ENCODE measurements at places on chromosomes 6 and 20. TPM values are rescaled to one million over a fixed set of nuclear protein-coding genes. Genes with fewer than 3 reads are reported as not detected.

DNA sequence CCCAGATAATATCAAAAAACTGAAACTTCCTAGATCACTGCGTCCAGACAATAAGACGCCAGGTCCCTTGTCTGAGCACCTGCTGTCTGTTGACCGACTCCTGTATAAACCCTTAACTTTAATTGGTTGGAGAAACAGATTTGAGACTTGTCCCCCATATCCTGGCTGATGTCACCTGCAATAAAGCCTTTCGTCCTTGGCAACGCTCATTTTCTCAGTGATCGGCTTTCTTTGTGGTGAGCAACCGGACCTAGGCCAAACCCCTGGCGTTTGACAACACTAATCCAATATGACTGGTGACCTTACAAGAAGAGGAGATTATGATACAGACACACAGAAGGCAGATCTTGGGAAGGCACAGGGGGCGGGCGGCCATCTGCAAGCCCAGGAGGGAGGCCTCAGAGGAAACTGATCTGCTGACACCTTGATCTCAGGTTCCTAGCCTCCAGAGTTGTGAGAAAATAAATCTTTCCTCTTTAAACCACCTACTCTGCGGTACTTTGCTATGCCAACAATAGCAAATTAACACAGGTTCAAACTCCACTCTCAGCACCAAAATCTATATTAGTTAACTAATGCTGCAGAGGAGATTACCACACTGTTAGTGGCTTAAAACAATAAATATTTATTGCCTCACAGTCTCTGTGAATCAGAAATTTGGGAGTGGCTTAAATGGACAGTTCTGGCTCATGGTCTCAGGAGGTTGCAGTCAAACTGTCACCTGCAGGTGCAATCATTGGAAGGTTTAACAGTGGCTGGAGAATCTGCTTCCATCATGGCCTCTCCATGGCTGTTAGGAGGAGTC is 178.7 kb downstream of the OTOR start:
- DNase-seq: no peak

Gene RGL2
- 123 TPM for polyA plus RNA-seq

Gene EEF1E1
- 31.8 TPM for polyA plus RNA-seq

- DNase-seq: no peak
Observed at GRCh38 chr6:149457316-149457884, 27.4 kb downstream of the ZC3H12D start.

- no peak for DNase-seq
Observed at GRCh38 chr6:87483929-87484328, 11.2 kb downstream of the SLC35A1 start.
